Ammon's horn (tissue), 1 donor: ENCODE measurements at places on chromosomes 7 and 10.

GRCh38 chr7:142871260-142872105 is 14.1 kb downstream of the TRPV6 start:
- DNase-seq = no peak

- peak; percentile 33 for DNase-seq
Observed at GRCh38 chr10:133230387-133231195, 574 bp downstream of the UTF1 start.

- DNase-seq = peak; percentile 54
Observed at GRCh38 chr10:32065856-32066255, 9.6 kb upstream of the KIF5B start.

- DNase-seq = no peak
Observed at GRCh38 chr7:88789480-88790064, 6.0 kb downstream of the TEX47 start.

DNA sequence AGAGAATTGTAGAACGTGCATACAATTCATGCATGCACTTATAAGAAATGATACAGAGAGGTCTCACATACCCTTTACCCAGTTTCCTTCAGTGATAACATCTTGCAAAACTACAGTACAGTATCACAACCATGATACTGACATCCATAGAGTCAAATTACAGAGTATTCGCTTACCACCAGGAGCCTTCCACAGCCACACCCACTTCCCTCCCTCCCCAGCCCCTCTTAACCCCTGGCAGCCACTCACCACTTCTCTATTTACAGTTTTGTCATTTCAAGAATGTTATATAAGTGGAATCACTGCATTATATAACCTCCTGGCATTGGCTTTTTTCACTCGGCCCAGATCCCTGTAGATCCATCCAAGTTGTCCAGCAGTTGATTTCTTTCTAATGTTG is 143.8 kb downstream of the ZNF248 start:
- no peak for DNase-seq

GRCh38 chr10:65769828-65770227 is 1156.0 kb upstream of the LRRTM3 start:
- no peak for DNase-seq

GRCh38 chr7:150973571-150974451 is 4.3 kb downstream of the KCNH2 start:
- DNase-seq = no peak

- no peak for DNase-seq
Observed at GRCh38 chr7:29139191-29139590, 7.1 kb downstream of the CPVL start.

DNA sequence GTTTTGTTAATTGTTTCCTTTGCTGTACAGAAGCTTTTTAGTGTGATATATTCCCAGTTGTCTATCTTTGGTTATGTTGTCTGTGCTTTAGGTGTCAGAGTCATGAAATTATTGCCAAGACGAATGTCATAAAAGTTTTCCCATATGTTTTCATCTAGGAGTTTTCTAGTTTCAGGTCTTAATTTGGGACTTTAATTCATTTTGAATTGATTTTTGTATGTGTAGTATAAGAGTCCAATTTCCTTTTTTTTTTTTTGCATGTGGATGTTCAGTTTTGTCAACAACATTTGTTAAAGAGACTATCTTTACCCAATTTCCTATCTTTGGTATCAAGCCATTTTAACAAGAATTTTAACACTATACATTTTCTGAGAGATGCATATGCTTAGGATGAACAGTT is 432.2 kb downstream of the CNTNAP2 start:
- DNase-seq = no peak

DNA sequence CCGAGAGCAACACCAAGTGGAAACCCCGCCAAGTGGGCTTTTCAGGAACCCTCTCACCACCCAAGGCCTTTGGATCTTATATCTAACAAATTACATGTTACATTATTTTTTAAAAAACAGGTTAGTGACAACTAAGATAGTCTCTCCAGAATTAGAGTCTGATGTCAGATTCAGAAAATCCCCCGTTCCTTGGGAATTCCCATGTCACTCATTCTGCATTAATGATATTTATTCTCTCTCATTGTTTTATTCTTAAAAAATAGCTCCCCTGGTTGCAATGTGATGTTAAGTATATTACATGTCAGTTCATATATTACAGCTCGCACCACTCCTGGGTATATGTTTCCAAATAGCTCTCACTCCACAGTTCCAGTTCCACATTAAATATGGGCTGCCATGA is 81.8 kb downstream of the WNT2 start:
- no peak for DNase-seq

GRCh38 chr7:112084520-112084971 is 121.7 kb downstream of the DOCK4 start:
- peak; percentile 54 for DNase-seq
